NCI-H2029 treated with DMSO at 0.1 percent for 48 hours (cell line): ENCODE measurements at places on chromosomes 7 and 10.

- DNase-seq, result no peak
These were observed 12.8 kb downstream of the MEIG1 start for GRCh38 chr10:14971867-14972448.

DNA sequence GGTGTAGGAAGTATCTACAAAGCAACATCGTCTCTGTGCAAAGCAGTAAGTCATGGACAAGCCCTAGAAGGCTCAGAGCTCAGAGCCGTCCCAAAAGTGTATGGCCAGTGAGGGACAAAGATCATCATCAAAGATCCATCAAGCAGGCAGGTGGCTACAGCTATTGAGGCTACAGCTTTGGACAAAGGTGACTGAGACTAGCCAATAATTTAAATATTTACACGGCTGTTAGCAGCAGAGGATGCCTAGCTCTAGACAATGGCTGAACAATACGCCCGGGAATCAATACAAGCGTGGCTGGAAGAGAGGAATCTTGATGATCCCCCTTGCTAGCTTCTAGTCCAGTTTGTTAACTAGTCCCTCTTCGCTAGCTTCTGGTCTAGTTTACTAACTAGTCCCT is 17.9 kb downstream of the NMT2 start:
- no peak for DNase-seq

- no peak for DNase-seq
These were observed 51.8 kb downstream of the TMEM209 start for GRCh38 chr7:130153211-130153908.

DNA sequence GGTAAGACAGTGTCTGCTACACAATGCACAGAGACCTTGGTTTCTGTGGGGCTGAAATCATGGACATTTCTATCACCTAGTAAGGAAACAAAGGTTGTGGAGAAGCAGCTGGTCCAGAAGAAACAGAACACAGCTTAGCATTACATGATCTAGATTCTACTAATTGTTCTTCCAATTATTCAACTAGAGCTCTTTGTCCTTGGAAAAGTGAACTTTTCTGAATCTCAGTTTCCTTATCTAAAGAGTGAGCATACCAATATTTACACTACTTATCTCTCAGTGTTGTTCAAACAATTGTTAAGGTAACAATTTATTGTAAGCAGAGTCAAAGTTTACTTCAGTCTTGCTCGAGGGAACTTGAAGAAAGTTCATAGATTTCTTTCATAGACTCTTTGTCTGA is 42.3 kb upstream of the TRIM24 start:
- no peak for DNase-seq

DNA sequence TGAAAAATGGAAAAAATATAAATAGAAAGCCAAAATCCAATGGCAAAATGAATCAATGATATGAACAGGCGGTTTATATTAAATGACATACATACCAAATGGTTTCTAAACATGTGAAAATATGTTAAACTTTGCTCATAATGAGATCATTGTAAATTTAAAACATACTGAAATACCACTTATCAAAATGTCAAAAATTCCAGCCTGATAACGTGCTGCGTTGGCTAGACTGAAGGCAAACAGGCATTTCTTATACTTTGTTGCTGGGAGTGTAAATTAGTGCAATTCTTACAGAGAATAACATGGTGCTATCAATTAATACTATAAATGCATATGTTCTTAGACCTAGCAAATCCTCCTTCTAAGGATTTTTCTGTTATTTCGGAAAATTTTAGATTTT is 225.8 kb upstream of the FAM3C start:
- DNase-seq, result no peak
